ENCODE measurements at places on chromosomes 2 and 18.

- DNase-seq: no peak
These were observed 94.5 kb downstream of the SNTG2 start for GRCh38 chr2:1045109-1045508.

DNA sequence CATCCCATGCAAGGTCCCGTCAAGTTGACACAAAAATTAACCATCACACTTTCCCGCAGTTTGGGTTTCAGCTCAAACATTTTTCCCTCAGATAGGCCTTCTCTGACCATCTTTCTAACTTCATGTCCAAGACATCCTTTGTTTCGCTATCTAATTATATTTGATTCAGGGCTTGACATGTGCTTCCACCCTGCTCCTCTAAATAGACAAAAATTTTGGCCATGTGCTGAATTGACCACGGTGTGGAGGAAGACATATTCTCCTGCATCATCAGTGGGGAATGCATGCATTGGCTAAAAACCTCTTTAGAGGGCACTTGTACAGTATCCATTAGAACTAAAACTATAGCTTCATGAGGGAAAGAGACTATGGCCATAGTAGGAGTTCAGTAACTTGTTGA lies 81.2 kb downstream of the PLCL1 start:
- DNase-seq: no peak

DNA sequence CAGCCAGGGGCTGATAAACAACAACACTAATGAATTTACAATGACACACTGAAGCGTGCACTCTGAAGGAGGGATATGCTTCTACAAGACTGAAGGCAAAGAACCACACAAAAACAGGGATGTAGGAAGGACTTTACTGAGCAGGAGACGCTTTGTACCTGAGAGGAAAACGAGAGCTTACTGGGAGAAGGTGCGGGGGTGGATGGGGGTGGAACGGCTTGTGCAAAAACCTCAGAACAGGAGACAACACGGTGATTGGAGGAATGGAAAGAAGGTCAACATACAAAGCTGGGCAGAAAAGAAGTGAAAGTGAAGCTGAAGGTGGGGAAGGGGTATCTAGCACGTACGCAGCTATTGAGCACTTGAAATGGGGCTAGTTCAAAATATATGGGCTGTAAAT lies 93.1 kb downstream of the SLC8A1 start:
- DNase-seq: no peak

- DNase-seq: no peak
These were observed 593.2 kb upstream of the ZNF804A start for GRCh38 chr2:184004948-184005672.

DNA sequence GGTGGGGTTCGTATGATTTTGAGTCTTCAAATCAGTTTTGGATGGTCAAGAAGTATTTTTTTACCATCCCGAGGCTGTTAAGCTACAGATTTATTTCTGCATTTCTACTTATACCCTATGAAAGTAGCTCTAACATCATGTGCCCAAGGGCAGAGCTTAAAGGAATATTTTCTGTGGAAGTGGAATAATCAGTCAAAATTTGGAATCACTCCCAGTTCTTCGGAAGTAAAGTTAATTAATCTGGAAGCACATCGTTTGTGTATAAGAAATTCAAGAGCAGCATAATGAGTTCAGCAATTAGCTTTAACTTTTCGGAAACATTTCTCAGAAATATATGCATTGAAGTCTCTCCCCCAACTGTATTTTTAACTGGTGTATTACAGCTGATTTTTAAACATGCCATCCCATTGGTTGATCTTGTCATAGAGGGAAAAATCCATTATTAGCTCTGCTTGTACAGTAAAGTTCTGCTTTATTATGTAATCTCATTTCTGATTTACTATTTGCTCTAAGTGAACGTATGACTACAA lies 510.1 kb downstream of the DCC start:
- no peak for DNase-seq

- DNase-seq: peak; percentile 28
These were observed 80.7 kb upstream of the LDLRAD4 start for GRCh38 chr18:13137670-13138419.

DNA sequence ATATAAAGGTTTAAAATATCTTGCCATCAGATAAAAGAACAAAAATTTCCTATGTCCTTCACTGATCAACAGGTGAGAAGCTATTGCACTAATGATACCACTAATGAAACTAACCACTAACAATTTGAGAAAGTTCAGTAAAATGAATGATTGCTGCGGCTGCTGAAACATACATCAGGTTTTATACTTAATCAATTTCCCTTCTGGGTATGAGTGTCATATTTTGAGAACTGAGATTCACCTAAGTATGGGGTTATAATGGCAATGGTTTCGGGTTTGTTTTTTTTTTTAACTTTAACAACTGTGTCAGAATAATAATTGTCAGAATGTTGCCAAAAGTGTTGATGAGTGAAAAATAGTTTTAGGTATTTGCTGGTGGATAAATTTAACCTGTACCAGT lies 151.3 kb upstream of the SLC39A10 start:
- DNase-seq: no peak

GRCh38 chr18:76922107-76922506 lies 99.8 kb downstream of the ZNF236 start:
- peak; percentile 73 for DNase-seq

All from dermis microvascular lymphatic vessel endothelial cell (primary cell).